ENCODE measurements at places on chromosomes 5 and 9. TPM values are rescaled to one million over a fixed set of nuclear protein-coding genes. Genes with fewer than 3 reads are reported as not detected.

IFNA2 gene
- not detected for total RNA-seq

FOXI1 gene
- total RNA-seq: not detected

ARL14EPL gene
- total RNA-seq: not detected

SPAG8 gene
- total RNA-seq: 5.2 TPM

AP3S1 gene
- total RNA-seq: 81.6 TPM

DCAF10 gene
- total RNA-seq: 17.1 TPM

DNA sequence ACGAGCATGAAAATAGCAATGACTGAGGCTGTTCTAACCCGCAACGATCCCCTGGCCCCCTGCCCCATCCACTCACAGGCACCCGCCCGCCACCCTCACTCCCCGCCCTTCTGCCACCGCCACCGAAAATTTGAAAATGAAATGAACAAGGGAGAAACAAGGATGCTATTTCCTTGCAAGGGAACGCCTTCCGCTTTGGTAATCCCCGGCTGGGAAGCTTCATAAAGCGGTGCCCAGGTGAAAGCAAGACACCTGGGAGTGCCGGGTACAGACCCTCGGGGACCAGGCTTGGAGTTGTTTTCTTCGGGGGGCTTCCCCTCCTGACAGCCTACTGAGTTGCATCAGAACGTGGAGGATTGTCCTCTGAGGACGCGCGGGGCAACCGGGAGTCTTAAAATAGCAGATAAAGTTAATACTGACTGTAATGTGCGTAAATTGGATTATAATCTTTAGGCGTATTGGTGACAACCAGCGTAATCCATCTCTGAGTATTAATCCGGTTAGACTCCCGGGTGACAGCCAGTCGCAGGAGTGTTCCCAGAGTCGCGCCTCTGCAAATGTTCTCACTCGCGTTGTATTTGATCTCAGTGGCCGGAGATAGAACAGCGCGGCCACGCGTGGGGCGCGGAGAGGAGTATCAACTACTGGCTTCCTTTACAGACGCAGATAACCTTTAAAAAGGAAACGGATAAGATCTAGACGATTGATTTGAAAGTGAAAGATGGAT, 885 bp upstream of the MLLT3 start:
- DNase-seq: peak; percentile 69

DNA sequence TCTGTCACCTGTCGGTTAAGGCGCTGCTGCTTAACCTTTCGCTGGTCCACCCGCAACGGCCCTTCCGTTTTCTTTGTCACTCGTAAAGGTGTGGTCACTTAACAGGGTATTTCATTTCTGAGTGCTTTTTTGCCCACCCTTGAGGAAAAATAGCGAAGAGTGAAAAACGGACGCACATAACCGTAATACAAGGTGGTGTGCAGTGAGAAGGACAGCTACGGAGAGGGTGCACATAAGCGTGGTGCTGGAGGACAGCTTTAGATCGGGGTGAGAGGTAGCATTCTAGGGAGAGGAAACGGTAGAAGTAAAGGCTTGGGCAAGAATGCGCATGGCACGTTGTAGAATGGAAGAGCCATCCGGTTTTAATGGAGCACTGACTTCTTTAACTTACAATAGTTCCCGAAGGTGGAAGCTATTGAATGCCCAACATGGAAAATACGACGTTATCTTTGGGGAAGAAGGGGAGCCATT, 761 bp downstream of the CCT5 start:
- DNase-seq: no peak

DNA sequence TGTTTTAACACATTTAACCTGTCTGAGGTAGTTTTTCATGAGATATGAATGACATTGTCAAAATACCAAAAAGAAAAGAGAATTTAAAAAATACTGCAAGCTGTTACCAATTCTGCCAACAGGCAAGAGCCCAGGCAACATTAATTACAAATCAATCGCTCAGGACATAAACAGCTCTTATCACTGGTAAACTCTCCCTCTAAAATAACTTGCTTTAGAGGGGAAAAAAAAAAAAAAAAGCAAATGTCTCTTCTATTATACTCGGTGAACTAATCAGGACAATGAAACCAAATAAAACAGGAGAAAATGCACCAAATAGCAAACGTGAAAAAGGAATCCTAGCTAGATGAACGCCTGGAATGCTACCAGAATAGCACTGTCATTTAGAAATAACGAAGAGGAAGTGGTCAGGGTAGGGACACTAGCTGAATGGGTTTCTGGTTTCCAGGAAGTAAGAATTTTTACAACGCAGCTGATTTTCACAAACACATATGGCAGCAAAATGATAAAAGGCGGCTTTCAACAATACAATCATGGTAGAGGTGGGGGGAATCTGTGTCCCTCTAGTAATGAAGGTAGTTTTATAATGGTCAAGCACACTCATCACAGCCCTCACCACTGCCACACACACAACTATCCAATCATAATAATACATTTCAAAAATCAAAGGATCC, 94.9 kb downstream of the DENND1A start:
- no peak for DNase-seq

DNA sequence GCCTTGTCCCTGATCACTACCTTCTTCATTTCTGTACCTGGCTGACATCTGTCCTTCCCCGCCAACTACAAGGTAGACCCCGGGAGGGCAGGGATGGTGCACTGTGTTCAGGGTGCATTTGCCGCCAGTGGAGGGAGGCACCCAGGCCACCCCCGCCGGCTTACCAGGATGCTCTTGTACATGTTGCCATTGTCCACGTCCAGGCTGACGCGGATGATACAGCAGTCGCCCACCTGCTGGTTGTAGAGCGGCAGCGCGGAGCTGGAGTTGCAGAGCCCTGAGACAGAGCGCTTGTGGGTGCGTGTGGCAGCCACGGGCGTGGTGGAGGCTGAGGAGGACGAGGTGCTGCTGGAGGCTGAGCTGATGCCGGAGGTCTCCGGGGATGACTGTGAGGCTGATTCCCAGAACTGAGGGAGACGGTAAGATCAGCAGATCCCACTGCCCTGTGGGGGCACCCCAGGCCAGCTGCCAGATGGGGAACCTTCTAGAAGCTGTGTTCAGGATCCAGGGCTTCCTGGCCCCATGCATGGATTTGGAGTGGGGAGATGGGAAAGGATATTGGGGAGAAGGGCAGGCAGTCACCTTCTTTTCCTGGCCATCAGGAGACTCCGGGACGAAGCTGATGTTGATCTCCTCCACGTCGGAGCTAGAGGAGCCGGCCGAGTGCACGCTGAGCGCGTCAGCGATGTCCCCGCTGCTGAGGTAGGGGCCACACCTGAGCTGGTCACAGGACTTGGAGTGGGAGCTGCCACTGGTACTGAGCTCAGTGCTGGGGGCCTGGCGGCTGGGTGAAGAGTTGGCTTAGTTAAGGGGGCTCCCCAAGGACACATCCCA, 19.5 kb downstream of the RALGDS start:
- DNase-seq: no peak

DNA sequence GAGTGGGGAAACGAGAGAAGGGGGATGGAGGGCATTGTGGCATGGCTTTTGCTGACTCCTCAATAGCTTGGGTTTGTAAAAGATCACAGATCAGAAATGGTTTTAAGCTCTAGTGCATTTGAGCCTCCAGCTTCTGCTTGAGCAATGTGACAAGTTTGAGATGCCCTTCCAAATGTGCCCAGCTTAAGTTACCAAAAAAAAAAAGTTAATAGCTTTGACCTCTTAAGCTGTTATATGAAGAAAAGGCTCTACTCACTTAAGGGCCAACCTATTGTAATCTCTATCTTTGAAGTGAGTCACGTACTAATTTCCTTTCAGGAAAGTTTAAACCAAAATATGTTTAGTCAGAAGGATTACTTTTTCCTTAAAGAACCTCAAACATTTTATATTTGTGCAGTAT, 428.8 kb upstream of the ACTBL2 start:
- DNase-seq: no peak

DNA sequence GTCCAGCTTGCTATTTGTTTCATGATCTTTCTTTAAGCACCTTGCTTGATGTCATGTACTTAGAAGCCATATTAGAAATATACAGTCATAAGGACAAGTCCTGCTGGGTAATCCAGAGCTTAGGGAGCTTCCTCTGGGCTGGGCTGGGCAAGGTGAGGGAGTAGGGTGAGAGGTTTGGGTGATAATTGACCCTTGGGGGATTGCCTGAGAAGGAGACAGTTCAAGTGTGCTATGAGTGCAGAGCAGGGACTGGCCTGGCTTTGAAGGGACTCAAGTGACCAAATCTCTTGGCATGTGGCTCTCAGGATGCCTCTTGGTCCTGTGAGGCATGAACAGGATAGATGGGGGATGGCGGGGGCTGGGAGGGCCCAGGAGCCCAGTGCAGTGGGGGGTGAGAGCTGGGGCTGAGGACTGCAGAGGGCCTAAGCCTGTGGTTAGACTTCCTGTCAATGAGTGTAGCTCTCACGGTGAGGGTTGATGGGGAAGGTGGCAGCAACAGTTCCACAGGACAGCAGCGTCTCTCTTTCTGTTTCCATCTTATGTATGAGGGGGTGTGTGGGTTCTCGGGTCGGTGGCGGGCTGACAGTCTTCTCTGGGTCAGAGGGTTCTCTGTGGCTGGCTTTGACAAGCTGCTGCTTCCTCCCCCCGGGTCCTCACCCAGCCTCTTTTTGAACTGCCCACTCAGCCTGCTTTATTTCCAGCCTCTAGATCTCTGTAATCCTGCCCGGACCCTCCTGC, 53.5 kb downstream of the RGS3 start:
- DNase-seq: no peak

DNA sequence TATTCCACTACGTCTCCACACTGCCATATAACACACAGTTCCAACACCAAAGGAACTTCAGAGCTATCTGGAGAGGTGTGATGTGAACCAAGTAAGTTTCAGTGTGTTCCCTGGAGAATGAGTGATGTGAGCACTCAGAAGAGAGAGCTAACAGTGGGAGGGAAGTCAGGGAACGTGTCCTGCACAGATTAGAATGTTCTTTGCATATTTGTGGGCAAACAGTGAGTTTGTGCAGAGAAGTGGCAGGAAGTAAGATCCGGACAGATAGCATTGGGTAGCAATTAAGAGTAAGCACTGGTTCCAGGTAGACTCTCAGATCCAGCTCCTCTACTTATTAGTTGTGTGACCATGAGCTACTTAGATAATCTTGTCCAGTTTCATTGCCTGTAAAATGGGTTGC, 206.4 kb downstream of the PDZD2 start:
- no peak for DNase-seq

- DNase-seq: no peak
Observed at GRCh38 chr9:7210854-7211637, 453.3 kb downstream of the KDM4C start.
